NCI-H2171 (cell line): ENCODE measurements at places on chromosomes 5 and 9.
A peak's percentile ranks its signal among the peaks of the same experiment; 100 is the strongest.

- DNase-seq, result no peak
Measured at GRCh38 chr9:114100536-114100935, 1.4 kb upstream of the KIF12 start.

GRCh38 chr9:13351778-13352386 lies 72.4 kb upstream of the MPDZ start:
- peak; percentile 13 for DNase-seq

DNA sequence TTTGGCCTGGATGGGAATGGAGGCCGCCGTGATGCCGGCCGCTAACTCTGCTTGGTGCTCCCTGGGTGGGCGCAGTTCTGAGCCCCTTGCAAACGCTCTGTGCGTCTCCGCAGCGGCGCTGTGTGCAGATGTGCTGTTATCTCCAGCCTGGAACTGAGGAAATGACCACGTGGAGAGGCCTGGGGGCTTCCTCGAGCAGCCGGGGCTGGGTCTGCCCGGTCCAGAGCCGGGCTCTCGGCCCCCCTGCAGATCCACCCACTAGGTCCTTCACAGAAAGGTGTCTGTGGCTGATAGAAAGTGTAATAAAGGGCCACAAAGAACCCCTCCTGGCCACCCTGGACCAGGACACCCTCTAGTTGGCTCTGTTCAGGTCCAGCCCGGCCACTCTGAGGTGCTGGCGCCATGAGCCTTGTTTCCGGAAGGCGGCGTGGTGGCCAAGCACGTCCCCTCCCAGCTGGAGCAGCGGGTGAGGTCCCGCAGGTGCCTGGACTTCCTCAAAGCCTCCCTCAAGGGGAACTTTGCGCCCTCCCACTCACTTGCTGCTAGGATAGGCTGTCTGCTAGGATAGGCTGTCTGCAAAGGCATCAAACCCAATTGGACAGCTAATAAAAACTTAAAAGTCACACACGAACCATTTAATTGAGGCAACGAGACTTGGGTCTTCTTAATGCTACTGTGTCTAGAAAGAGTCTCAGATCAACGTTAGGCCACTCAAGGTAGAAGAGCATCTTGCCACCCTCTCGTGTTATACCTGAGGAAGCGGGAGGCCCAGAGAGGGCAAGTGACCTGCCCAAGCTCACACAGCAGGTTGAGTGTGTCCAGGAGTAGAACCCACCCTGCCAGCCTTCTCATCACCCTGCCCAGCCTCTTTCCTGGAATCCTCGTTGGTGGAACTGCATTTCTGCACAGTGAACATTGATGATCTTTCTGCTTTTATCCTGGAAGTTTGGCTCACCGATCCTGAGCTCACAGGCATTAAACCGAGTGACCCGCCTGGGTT lies 109.3 kb upstream of the FCN2 start:
- no peak for DNase-seq

- no peak for DNase-seq
Measured at GRCh38 chr5:8270246-8270645, 401.3 kb downstream of the MTRR start.

DNA sequence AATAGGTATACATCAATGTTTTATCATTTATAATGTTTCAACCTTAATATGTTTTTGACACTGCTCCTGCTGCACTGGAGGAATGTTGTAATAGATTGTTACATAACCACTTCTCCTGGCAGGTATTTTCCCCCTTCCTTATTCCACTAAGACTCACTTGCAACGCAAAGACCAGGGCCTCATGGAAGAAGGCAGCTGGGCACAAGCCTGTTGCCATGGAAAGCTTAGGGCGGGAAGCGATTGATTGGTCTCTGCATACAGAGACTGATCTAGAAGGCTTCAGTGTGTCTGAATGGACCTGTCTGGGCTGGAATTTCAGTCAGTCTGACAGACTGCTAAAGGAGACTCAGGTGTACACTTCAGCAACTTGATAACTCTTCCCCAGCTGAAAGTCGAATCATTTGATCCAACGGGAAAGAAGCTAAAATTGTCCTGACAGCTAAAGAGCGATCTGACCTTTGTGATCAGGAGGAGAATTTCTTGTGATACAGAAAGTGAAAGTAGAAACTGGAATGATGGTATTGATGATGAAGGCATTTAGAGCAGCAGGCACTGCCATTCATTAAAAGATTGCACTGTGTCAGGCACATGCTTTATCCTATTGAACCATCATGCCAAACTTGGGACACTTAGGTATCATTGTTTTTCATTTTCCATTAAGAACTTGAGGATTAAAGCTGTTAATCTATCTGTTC lies 65.1 kb downstream of the GRIA1 start:
- DNase-seq, result no peak

GRCh38 chr5:124604419-124604818 lies 142.0 kb downstream of the ZNF608 start:
- DNase-seq, result no peak
